ENCODE measurements at places on chromosomes 11 and 22.
A peak's percentile ranks its signal among the peaks of the same experiment; 100 is the strongest.

GRCh38 chr11:41943656-41944055 is 484.2 kb upstream of the LRRC4C start:
- DNase-seq, result no peak

DNA sequence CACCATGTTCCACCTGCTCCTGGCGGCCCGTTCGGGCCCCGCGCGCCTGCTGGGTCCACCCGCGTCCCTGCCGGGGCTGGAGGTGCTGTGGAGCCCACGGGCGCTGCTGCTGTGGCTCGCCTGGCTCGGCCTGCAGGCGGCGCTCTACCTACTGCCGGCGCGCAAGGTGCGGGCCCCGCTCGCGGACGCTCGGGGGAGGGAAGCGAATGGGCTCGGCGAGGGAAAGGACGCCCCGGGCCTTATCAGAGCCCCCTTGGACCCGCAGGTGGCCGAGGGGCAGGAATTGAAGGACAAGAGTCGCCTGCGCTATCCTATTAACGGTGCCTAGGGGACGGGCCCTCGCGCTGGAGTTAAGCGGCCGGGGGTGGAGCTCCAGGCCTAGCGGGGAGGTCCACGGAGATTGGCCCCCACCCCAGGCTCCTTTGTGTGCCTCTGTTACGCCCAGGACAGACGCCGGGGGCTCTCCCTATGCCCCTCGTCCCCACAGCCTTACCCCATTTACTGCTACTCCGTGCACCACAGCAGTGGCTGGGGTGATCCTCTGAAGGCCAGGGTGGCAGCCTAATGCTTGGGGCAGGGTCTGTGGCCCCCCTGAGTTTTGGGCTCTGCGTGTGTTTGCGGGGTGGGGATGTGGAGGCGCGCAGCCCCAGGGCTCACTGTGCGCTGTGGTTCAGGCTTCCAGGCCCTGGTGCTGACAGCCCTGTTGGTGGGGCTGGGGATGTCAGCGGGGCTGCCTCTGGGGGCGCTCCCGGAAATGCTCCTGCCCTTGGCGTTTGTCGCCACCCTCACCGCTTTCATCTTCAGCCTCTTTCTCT is 1.1 kb downstream of the TM7SF2 start:
- peak; percentile 73 for DNase-seq

DNA sequence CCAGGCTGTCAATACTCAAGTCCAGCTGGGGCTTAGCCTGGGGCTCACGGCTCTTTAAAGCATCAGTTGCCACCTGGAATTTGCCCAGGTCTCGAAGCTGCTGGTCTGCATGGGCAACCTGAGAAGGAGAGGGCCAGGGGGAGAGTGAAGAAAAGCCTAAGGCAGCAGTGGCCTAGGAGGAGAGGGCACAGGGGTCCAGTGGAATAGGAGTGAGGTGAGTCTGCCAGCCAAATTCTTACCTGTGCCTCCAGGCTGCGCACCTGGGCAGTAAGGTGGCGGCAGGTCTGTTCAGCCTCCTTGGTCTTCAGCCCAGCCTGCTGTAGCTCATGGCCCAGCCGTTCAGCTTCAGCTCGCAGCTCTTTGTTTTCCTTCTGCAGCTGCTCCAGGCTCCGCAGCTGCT is 10.0 kb downstream of the IL18BP start:
- DNase-seq, result no peak

DNA sequence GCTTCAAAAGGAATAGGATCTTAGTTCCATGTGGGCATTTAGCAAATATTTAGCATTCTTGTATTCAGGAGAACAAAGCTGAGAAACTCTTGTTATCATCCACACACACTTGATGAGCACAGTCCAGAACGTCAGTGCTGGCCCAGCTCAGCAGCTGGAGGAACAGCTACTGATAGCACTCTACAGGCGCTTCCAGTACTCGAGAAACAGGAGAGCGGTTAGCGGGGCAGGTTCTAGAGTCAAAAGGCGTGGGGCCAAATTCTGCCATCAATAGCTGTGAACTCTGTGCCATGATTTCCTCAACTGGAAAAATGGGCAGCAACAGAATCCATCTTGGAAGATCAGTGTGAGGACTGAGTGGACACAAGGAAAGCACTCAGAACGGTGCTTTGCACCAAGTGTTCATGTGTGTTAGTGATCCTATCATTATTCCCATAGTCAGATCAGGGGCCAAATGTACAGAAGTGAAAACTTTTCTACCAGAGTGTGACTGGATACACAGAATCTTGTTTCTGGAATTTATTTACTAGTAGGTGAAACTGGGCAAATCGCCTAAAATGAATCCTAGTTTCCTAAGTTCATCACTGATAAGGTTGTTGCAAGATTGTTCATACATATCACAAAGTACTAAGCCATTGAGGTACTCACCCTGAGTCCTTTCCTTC is 3.2 kb downstream of the JOSD1 start:
- no peak for DNase-seq

GRCh38 chr22:27639248-27640086 is 162.1 kb downstream of the MN1 start:
- DNase-seq, result no peak

DNA sequence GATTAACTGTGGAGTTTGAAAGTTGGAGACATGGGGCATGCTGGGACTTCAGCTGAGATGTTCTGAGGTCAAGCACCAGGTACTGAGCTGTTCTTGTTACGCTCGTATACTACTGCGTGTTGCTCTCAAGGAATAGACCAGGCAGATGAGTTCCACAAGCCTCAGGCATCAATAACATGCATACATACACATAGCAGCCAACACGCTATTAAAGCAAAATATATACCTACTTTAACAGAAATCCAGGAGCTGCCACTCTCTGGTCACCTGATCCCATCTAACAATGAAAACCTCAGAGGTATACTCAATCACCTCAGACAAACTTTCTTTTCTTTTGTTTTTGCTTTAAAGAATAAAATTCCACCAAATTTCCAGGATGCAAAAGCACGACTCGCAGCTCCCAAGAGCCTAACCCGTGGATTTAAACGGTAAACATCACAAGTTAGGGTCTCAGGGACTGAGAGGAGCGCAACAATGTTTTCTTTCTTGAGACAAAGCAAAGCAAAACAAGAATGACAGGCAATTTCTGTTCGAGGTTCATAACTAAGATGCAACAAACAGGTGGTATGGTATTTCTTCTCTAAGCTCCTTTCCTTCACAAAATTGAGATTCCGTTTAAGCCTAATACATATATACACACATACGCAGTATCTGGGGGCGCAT is 16.5 kb downstream of the BLID start:
- no peak for DNase-seq

GRCh38 chr11:62689421-62690183 is at the start of gene LRRN4CL:
LRRN4CL (minus strand) TSS chr11:62689530; CDS start chr11:62688508, 1,022 bp downstream.
- DNase-seq, result no peak

DNA sequence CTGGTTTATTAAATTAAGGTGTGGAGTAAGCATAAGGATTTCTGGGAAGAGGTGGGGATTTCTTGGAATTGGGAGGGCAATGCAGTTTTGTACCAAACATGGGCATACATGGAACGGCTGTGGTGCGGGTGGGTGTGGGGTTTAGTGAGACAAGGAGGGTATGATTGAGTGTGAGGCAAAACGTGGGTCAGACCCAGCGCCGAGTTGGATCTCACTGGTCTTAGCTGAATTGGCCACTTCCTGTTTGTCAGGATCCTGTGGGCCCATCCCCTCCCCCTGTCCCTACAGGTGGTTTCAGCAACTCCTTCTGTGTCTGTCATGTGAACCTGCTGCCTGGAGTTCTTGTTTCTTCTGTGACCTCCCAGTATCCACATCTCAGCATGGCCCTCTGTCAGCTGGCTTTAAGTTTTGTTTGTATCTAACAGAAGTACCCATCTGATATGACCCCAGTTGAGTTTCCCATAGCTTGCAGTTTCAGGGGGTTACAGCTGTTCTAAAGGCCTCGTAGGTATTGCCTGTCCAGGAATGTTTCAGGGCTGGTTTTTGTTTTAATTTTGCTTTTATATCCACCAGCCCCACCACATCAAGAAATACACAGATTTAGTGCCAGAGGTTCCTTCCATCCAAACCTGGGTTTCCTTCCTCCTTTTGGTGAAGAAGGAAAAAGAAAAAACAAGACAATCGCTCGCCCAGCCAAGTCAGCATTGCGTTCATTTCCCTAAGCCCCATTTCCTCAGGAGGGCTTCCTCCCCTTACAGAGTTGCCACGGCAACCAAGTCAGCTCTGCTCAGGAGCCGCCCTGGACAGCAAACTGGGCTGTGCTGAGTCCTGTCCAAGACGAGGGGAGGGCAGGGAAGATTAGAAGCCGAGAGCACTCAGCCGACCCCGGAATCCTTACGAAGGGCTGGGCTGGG is 6.0 kb downstream of the APOL1 start:
- no peak for DNase-seq

- no peak for DNase-seq
Observed at GRCh38 chr11:115901069-115901468, 396.9 kb upstream of the CADM1 start.

DNA sequence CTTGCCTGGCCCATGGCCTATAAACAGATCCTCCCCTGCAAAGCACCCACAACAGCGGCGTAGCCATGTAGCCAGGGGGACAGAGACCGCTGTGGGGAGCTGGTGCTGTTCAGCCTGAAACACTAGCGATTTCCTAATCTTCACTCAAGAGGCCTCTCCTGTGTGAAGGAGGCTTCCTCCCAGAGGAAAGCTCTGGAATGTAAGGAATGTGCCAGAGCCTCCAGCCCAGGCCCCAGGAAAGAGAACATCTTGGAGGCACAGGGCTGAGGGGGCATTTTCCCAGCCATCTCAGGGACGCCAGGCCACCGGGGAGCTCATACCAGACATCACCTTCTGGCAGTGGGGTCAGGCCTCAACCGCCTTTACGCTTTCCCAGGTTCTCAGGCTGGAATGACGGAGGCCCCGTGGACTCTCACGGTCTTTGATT is 24.0 kb downstream of the MIAT start:
- no peak for DNase-seq

DNA sequence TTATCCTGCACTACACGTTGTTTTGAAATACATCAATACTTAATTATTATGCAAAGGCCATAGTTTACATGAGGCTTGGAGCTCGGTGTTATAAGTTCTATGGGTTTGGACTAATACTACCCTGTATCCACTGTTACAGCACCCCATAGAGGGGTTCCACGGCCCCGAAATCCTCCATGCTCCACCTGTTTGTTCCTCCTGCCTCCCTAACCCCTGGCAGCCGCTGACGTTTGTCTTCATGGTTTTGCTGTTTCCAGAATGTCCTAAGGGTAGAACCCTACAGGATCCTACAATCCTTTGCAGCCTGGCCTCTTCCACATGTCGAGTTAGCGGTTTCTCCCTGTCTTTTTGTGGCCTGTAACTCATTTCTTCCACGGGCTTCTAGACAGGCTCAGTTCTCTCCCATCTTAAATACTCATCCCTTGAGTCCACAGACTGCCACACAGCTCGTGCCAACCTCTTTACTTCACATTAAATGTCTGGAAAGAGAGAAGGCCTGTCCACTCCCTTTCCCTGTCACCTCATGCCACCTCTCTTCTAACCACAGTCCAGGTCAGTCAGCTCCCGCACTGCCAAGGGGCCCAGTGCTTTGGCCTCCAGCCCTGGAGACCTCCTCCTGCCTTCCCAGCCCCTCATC is 42.4 kb upstream of the TH start:
- DNase-seq, result no peak

- no peak for DNase-seq
Observed at GRCh38 chr11:55793321-55793720, 2.0 kb upstream of the OR5D14 start.

- DNase-seq, result no peak
Observed at GRCh38 chr11:68026391-68027105, 3.9 kb upstream of the NDUFS8 start.

GRCh38 chr11:59728913-59729312 is 15.3 kb upstream of the OR10V1 start:
- peak; percentile 57 for DNase-seq

GRCh38 chr11:37465221-37465620 is 867.2 kb upstream of the RAG2 start:
- DNase-seq, result no peak

GRCh38 chr11:33670250-33671011 is 30.2 kb downstream of the C11orf91 start:
- no peak for DNase-seq

- no peak for DNase-seq
Observed at GRCh38 chr11:68735646-68736045, 15.7 kb downstream of the TESMIN start.

GRCh38 chr22:20558534-20558933 is 51.1 kb downstream of the MED15 start:
- DNase-seq, result no peak

- no peak for DNase-seq
Observed at GRCh38 chr11:68137833-68138232, 16.6 kb upstream of the CHKA start.

- no peak for DNase-seq
Observed at GRCh38 chr11:96094156-96094555, 170.2 kb upstream of the MTMR2 start.

GRCh38 chr22:21569459-21570170 is 2.1 kb downstream of the UBE2L3 start:
- no peak for DNase-seq

DNA sequence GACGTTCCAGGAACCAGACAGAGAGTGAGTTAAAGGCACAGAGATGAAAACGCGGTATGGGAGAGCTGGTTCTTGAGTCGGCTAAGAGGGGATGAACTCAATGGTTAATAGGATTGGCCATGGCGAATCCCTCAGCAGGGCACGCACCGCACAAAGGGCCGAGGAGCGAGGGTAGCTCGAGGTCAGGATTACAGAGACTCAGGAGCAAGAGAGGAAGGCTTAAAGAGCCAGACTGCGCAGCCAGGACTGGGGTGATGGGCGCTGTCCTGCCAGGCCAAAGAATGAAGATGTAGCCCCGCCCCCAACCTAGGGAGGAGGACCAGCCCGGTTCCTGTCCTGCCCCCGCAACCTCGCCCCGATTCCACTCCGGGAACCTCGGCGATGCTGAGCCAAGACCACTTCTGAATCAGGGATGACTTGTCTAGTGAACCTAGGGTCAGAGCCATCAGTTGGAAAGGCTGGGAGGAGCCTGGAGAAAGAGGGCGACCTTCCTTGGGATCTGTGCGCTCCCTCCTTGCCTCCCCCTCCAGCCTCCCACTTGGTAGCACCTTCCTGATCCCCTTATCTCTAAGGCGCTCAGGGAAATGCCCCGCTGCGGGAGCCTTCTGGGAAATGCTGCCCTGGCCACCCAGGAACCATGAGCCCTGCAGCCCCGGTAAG is at the start of gene PLEKHB1:
Gene PLEKHB1 (plus strand): TSS at position 610 of the 660 bp plus-strand sequence. CDS start 28 bp downstream, at position 638.
- DNase-seq, result no peak

DNA sequence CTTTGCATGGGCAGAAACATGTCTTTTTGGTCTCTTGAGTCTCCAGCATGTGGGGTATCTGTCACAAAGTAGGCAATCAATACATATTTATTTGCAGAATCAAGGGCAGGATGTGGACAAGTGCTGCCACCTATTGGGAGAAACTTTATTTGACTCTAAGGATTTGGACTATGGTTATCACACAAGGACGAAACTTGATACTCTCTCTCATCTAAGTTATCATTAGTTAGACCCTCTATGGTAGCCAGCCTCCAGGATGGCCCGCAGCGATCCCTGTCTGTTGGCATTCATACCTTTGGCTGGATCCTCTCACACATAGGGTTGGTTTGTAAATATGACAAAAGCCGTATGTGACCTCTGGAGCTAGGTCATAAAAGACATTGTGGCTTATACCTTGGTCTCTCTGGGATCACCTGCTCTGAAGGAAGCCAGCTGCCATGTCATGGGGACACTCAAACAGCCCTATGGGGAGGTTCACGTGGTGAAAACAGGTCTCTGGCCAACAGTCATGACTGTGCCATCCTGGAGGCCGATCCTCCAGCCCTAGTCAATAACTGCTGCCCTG is 1.1 kb upstream of the FBXO7 start:
- no peak for DNase-seq
